Fibroblast of the aortic adventitia (primary cell): ENCODE measurements at places on chromosomes 3 and 15. TPM values are rescaled to one million over a fixed set of nuclear protein-coding genes. Genes with fewer than 3 reads are reported as not detected.

The PRSS50 gene
- not detected in 2 replicates for total RNA-seq

The TIMP4 gene
- 4.3 and 12.3 TPM in 2 replicates for total RNA-seq

The CLDN18 gene
- total RNA-seq = not detected in 2 replicates

The IQCF5 gene
- not detected in 2 replicates for total RNA-seq

The FEZF2 gene
- total RNA-seq = not detected in 2 replicates

The ZNF620 gene
- total RNA-seq = 0.65 and 0.99 TPM in 2 replicates

The ZNF35 gene
- total RNA-seq = 10.1 and 12.9 TPM in 2 replicates

The IL20RB gene
- total RNA-seq = 3.9 and 4.6 TPM in 2 replicates

The C2CD4B gene
- total RNA-seq = not detected in 2 replicates
